ENCODE measurements at places on chromosomes 4 and X.

GRCh38 chr4:5752376-5753184 is 41.6 kb downstream of the EVC start:
- no peak for DNase-seq

DNA sequence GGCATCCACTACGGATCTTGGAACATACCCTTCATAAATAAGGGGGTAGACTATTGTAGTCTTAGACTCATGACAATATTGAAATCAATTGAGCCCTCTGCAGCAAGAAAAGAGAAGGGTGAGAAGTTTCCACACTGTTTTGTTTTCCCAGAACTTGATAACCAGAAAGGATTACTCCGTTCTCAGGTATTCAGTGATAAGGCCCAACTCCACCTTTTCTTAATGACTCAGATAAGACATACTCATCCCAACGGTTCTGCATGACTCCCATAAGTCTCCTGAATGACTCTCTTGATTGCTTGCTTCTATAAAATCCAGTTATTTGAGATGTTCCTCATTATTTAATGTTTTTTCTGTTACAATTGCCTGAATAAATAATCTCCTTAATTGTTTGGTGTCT is 111.7 kb downstream of the PABPC4L start:
- no peak for DNase-seq

- no peak for DNase-seq
These were observed 118.3 kb upstream of the PDE5A start for GRCh38 chr4:119746951-119747350.

- no peak for DNase-seq
These were observed 60.9 kb upstream of the TRPC3 start for GRCh38 chr4:122012735-122013134.

DNA sequence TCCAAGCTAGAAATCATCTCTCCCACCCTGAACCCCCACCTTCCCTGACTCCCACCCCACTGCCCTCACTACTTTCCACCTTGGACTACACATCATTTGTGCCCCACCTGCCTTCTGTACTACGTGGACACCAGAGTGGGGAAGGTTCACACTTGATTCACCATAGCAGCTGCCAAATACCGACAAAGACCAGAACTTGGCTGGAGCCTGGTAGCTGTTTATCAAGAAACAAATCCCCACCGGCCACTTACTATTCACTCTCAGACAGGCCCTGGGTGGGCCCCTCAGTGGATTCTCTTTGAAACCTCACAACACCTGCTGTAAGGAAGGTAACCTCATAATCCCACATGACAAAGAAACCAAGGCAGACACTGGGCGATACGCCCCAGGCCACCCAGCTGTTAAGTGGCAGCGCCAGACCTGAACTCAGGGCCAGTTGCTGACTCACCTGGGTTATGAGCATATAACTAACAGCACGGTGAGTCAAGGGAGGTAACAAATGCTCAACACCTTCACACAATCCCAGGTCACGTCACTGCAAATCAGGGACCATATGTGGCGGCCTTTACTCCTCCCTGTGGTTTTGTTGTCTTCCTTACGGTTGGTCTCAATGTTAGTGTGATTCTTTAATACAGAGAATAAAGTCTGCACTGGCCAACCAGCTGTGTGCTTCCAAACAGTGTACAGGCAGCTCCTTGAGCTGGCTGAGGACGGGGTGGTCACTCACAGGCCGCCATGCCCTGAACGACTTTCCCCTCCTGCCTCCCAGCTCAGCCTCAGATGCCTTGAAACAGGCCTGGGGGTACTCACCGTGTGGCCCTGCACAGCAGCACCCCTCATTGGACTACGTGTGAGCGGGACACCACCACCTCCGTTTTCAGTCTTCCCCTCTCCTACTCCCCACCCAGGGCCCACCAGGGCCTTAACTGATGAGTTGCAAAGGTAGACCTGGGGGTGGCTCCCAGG is 7.5 kb downstream of the WDR1 start:
- DNase-seq = no peak

- no peak for DNase-seq
These were observed 63.7 kb upstream of the FMR1 start for GRCh38 chrX:147847999-147848398.

- DNase-seq = no peak
These were observed 44.7 kb downstream of the USO1 start for GRCh38 chr4:75769036-75769435.

DNA sequence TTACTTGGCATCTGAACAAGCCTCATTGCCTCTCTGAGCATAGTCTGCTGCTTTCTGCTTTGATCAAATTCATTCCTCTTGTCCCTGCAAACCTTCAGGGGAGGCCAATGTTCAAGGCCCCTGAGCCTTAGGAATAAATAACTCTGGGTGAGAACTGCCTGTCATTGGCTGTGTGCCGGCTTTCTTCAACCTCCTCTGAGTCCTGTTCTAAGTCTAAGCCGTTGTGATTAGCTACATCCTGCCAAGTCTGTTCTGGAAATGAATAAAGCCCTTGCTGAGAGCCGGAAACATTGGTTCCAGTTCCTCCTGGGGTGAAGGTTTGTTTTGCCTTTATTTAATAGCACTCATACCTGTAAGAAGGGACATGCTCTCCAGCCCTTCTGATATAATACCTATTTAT is 13.8 kb downstream of the RNF4 start:
- DNase-seq = peak; percentile 48

DNA sequence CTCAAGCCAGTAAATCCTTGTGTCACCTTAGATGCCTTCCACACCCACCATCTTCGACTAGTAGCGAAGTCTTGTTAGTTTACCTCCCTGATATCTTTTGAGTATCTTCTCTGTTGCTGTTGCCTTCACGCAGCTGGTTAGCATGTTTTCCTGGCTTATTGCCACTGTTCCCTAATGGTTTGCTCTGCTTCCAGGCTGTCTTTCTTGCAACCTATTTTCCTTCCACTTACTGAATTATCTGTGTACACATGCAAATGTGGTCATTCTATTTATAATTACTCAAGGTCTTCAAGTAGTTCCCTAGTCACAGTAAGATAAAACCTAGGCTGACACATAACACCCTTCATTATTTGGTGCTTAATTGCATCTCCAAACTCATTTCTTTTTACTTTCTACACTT is 89.5 kb downstream of the UGT8 start:
- DNase-seq = no peak
